ENCODE measurements at places on chromosomes 2 and 18.

DNA sequence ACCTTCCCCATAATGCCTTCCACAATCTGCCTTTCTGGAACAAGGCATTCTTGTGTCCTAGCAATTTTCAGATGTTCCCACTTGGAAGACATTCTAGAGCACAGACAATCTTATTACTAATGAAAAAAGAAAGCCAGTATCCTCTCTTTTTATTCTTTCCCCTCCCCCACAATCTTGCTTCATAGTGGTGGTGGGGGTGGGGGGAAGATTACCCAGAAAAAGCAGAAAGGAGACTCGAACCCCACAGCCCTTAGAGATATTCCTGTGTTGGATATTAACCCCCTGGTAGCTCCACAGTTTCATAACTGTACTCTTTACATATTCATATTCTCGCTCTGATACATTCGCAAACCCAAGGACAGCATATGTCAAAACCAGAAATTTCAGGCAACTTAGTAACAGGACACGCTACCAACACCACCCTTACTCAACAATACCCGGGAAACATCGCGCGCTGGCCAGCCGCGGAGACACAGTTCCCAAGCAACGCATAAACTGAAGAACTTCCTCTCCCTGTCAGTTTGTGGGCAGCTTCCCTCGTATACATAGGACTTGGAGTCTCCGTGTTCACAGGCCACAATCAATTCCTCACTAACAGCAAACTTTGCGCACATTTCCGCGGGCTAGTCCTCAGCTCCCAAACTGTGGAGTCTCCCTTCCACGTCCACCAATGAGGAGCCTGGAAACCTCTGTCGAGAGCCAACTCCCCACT, 793 bp downstream of the NR4A2 start:
- DNase-seq, result no peak

DNA sequence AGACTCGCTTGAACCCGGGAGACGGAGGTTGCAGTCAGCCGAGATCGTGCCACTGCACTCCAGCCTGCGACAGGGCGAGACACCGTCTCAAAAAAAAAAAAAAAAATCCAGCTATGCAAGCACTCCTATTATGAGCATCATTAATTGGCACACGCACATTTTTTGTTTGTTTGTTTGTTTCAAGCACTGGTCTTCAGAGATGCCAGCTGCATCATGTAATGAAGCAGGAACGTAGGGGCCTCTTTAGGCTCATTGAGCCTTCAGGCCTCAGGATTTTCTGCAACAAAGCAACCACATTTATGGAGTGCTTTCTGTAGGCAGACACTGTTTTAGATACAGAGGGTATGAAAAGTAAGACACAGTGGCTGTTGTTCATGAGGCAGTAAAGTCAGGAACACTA, 585.8 kb downstream of the CNTNAP5 start:
- DNase-seq, result no peak

DNA sequence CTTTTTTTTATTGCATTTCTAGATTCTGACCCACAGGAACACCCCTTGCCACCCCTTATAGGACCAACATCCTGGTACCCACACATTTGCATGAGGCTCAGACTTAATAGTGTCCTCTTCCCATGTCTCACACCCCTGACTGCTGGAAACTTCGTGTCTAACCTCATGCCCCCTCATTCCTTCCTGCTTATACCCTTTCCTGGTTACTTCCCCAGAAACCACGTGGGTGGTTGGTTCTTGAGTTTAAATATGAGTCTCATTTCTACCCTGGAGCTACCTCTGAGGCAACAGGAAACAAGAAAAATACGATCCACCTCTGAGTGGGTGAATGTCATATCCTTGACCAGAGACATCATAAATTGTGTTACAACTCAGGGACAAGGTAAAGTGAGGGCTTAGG, 1.6 kb downstream of the TNP1 start:
- DNase-seq, result no peak

GRCh38 chr18:78151234-78151633, 828.4 kb upstream of the SALL3 start:
- DNase-seq, result no peak

GRCh38 chr2:144369416-144369815, 150.5 kb downstream of the ZEB2 start:
- DNase-seq, result no peak

GRCh38 chr2:102417946-102418345, 5.0 kb upstream of the IL18RAP start:
- DNase-seq, result no peak

DNA sequence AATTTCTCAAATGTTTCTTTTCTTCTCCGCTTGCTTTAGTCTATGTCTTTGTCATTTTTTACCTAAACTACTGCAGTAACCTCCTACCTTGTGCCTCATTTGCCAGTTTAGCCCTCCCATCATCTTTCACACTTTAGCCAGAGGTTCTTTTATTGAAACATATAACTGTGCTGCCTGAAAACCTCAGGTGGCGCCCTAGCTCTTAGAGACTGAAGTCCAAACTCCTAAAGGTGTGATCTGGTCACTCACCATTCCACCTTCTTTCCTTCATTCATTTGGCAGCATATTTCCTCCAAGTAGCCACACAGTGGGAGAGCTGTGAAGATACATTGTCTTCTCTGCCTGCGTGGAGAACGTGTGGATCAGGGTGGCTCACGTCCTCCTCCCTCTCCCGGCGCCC, 98.2 kb upstream of the MAPRE2 start:
- DNase-seq, result no peak

DNA sequence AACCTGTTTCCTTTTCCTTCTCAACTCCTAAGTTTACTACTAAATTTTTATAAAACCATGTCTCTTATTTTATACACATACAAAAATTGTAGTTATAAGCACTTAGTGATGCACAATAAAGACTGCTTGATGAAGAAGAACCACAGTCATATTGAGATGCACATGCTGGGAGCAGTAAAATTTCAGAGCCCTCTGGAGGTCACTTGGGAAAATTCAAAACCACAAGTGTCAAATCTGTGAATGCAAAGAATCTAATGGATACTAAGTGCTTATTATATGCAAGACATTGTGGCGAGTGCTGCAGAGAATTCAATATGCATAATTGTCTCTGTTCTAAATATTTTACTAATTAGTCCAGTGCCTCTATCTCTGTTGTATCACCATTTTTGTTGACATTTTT, 180.5 kb downstream of the VWC2L start:
- no peak for DNase-seq

GRCh38 chr2:27221166-27221565, 4.0 kb downstream of the CAD start:
- no peak for DNase-seq

DNA sequence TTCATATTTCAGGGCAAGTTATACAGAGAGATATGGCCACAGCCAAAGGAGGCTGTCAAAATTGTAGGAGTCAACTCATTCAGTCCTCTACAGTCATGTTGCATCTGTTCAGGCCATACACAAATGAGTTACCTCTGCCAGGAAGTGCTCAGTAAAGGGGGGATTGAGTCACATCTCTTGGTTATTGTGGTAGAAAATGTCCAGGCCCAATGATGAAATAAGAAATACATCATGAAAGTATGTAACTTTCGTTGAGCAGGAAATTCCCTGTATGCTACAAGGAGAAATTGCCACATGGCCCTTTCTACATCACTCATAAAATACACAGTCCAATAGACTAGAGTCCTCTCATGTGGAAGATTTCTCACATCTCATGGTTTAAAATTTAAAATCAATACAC, 103.9 kb upstream of the COL3A1 start:
- no peak for DNase-seq

DNA sequence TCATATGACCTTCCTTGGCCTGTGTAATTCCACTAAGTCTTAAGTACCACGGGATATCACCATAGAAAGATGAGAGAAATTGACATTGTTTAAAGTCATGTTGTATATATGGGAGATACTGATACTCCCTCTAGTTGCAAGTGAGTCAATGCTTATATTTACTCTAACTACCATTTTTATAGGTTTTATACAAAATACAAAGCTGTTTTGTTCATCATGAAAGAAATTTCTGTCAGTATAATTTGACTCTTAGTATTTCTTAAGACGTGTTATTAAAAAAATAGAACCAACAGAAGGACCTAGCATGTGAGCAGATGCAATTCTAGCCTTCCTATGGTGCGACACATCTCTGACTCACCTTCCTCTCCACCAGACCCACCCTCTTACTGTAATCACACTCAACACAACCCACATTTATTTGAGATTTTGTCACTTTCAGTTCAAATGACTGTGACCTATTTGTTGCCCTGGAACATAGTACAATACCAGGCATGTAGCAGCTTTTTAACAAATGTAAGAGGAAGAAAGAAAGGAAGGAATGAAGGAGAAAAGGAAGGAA, 453.1 kb downstream of the CMPK2 start:
- no peak for DNase-seq

GRCh38 chr2:146734042-146734820, 1110.6 kb upstream of the ACVR2A start:
- no peak for DNase-seq

DNA sequence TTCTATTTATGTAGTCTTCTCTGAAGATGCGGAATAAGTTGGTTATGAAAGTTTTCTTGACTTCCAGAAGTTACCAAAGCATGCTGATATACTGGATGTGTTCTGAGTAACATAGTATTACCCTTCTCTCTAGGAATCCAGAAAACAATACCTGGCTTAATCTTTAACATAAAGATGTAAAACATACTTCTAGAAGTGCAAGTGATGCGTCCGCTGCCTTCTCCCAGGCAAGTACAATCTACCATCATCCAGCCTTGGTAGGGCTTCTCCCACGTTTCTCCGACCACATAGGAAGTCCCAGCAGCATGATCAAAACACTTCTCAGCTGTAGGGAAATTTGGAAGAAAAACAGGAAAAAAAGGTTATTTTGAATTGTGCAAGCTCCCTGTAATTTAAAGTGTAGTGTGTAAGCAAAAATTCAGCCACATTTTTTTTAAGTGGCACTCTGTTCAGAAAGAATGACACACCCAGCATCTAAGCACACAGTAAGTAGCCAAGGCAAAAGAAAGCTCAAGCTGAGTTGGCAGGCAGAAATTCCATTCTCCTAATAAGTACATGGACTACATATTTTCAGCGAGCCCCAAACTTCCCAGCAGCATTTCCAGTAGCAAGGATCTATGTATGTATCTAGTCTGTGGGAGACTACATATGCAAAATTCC, 5.2 kb downstream of the FN1 start:
- no peak for DNase-seq

- no peak for DNase-seq
Measured at GRCh38 chr18:3067722-3068121, 54.8 kb upstream of the LPIN2 start.

DNA sequence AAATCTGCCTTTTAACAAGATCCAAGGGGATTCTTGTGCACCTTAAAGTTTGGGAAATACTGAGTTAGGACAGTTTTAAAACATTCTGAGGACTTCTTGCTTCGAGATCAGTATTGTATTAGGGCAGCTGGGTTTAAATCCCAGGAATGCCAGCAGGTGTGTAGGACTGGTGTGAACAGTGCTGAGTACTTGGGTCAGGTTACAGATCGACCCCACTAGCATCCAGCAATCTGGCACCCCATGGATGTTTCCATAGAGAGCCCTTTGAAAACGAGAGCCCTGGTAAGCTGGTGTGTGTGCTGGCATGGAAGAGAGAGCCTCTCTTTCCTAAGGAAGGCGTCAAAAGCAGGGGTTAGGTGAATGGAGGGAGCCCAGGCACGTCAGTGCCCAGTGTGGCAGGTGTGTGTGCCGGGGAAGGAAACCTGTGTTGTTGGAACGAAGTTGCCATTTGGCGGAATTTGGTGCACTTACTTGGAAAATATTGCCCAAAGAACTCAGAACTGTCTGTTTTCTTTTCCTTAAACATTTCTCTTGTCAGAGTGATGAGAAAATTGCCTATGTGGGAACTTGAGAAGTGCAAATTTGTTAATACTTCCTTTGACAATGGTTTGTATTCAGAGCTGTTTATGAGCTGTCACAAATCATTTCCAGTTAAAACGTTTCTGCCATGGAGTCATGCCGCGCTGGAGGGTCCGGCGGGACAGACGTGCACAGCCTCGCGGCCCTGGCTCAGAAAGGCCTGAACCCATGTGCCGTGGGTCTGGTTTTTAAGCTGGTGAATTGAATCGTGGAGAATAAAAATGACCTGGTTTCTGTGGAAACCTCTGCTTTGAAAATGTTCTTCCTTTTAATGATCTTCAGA, 38.1 kb downstream of the LDLRAD4 start:
- no peak for DNase-seq

DNA sequence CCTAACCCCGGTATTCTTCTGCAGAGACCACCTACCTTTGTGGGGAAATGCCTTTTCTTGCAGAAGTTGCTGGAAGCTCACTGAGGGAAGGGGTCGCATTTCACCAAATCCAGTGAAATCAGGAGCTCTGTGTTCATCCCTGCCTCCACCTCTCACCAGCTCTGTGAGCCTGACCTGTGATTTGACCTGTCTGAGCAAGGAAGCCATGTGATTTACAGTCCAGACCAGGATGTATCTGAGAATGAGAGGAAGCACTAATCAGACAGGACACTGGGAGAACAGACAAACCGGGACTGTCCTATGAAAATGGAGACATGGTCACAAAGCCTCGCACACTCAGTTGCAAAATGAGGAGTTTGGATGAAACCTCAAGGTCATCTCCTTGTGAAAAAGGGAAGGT, 285.4 kb downstream of the BCL11A start:
- DNase-seq, result no peak

GRCh38 chr2:97936199-97936598, 59.5 kb downstream of the TMEM131 start:
- DNase-seq, result no peak

DNA sequence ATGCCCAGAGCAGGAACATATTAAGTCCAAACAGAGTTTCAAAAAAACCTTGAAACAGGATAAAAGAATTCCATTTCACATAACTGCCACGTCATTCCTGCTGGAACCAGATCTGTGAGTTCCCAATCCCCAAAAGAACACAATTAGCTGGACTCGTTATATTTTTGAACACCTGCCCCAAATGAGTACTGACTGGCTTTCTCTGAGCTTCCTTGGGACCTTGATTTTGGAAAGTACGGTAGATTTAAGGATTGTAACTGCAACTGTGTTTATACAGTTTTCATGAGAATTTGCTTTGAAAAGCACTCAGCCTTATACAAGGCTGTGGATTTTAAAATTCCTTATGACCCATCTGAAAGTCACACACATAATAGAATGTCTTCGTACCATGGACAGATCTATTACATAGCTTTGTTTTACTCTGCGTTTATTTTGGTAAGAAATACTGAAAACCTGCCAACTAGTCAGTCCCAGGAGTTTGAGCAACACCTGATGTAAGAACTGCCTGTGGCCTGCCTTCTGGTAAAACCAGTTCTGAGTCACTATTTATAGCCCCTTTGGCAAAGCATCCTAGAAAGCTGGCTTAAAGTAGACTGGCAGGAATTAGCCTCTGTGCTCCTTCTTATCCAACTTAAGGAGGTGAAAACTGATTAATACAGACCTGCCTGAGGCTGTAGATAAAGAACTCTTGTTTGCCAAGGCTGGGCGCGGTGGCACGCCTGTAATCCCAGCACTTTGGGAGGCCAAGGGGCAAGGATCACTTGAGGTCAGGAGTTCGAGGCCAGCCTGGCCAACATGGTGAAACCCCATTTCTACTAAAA, 48.1 kb downstream of the MERTK start:
- no peak for DNase-seq

Data from hematopoietic multipotent progenitor cell treated with erythropoietin and hydrocortisone succinate and interleukin-3 and kit ligand, for 15 days (in vitro differentiated cells).